ENCODE measurements at places on chromosomes 12 and 14.

DNA sequence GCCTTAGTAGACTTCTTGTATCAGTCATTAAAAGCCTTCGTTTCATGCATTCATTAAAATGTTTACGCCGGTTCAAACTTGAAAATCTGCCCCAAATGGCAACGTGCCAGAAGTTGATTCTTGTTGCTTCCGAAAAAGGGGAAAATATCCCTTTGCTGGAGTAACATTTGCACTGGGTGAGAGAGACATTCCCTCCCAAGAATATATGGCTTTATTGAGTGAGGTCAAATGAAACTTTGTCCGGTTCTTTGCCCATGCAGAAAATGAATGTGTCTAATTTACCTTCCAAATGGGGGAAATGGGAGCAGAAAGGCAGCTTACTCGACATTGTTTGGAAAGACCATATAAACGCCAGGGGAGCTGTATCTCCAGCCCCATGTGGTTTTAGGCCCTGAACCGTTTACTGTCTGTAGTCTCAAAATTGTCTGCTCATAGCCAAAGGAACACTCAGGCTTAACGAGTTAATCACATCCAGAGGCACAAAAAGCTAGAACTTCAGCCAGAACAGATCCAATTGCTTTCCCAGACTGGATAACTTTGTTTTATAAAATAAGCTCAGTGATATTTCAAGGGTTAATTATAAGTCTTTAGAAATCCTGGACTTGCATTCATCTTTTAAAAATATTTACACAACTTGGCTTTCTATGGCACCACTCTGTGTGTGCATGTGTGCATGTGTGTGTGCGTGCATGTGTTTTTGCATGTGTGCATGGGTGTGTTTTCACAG, 2.9 kb upstream of the EMP1 start:
- no peak for DNase-seq

- DNase-seq: no peak
These were observed 42.2 kb downstream of the EP400 start for GRCh38 chr12:131991816-131992430.

DNA sequence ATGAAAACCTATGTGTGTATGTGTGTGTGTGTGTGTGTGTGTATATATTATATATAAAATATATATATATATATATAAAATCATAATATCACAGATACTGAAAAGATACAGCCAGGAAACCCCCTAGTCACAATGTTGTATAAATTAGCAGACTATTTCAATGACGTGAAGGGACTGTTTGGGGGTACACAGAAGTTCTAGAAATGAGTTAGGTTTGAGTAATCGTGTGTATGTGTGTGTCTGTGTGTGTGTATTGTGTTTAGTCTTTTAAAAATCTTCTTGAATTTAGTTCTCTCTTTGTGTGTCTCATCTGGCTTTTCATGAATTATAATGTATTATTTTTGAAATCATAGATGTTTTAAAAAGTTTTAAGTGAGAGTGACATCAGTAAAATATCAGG, 21.9 kb downstream of the ADAM21 start:
- no peak for DNase-seq

DNA sequence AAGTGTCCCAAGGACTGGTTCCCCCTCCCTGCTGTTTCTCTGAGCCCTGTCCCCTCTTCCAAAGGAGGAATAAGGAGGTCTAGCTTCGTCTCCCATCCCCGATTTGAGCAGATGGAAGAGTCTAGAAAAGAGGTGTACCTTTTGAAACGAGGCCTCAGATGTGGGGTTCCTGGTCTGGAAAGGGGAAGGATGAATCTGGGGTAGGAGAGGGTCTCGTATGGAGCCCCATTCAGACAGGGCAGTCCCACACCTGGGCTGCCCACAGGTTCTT, 13.3 kb downstream of the MEG3 start:
- DNase-seq: no peak

- DNase-seq: no peak
These were observed 826 bp downstream of the ZNF705A start for GRCh38 chr12:8157484-8158198.

GRCh38 chr12:19435831-19436497, 3.3 kb upstream of the AEBP2 start:
- DNase-seq: no peak

- DNase-seq: no peak
These were observed 9.2 kb upstream of the MYF6 start for GRCh38 chr12:80698256-80698655.
